ENCODE measurements at places on chromosomes 13 and 19.

DNA sequence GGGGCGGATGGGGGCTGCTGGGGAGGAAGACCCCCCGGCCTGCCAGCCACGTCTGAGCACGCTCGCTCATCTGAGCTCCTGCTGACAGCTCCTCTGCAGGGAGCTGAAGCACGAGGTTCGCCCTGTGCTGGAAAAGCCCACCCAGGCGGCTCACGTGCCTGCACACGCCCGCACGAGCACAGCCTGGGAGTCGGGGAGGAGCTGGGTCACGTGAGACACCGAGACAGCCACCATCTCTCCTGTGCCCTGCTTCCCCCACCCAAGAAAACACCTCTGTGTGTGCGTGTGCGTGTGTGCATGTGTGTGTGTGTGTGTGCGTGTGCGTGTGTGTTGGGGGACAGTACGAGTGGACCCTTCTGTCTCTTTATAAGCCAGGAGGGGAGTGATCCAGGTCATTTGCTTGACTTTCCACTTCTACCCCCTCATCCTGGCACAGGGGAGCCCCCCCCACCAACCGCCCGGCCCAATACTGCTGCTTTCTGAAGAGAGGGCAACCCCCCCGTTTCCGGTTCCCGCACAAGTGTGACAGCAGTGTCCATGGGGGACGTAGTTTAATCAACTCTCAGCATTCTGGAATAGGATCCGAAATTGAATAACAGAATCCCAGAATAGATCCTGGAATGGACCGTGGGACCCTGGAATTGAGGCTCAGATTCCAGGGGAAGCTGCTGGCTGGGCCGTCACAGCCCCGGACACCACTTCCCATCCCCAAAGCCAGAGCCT lies 42.5 kb downstream of the CELF5 start:
- DNase-seq, result peak; percentile 64

- DNase-seq, result peak; percentile 90
Measured at GRCh38 chr19:48511800-48512503, at the start of gene LMTK3. LMTK3 (minus strand) TSS chr19:48511835; CDS start chr19:48511576, 259 bp downstream.

DNA sequence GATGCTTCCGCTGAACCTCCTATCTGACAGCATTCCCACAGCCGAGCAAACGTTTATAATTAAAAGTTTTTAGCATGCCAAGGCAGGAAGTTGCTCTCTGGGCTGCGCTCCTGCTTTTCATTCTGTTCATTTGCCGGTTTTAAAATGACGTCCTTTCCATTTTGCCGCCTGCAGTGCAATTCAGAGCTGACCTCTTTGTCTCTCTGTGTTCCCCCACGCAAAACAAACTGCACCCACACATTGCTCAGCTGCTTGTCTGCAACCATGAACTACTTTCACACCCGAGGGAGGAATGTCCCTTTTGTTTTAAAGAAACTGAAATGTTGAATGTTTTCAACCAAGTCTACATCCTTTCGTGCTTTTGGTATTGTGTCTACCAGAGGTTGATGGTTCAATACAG lies 416.5 kb downstream of the EFNB2 start:
- DNase-seq, result no peak

DNA sequence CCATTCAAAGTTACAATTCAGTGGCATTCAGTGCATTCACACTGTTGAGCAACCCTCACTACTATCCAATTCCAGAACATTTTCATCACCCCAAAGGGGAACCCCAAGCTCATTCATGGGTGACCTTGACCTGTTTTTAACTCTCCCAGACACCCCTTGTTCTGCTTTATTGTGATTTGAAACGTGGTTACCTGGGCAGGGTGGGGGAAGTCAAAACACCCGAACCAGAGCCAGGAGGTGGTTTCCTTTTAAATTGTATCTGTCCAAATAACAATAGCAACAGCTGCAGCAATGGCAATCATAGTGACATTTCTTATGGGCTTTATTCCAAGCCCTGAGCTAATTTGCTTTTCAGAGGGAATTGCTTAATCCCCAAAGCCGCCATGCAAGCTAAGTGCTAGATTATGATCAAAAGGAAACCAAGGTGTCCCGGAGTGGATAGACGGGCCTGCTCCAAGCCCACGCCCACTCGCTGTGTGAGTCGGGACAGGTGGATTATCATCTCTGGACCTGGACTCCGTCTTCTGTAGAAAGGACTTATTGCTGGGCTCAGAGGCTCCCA lies 6.1 kb downstream of the PTGIR start:
- peak; percentile 48 for DNase-seq

DNA sequence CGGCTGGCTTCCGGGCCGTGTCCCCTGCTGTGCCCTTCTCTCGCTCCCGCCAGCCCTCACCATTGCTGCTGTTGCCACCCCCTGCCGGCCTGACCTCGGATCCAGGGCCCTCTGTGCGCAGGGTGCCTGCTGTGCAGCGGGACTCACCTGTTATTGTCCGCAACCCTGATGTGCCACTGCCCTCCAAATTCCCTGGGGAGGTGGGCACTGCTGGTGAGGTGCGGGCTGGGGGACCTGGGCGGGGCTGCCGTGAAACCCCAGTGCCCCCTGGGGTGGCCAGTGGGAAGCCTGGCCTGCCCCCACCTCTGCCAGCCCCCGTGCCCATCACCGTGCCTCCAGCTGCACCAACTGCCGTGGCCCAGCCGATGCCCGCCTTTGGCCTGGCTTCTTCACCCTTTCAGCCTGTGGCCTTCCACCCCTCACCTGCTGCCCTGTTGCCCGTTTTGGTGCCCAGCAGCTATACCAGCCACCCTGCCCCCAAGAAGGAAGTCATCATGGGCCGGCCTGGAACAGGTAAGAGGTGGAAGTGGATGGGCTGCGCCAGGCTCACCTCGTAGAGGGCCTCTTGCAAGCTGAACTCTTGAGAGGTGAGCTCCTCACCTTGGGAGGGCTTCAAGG lies 5.1 kb downstream of the CIC start:
- DNase-seq, result no peak

DNA sequence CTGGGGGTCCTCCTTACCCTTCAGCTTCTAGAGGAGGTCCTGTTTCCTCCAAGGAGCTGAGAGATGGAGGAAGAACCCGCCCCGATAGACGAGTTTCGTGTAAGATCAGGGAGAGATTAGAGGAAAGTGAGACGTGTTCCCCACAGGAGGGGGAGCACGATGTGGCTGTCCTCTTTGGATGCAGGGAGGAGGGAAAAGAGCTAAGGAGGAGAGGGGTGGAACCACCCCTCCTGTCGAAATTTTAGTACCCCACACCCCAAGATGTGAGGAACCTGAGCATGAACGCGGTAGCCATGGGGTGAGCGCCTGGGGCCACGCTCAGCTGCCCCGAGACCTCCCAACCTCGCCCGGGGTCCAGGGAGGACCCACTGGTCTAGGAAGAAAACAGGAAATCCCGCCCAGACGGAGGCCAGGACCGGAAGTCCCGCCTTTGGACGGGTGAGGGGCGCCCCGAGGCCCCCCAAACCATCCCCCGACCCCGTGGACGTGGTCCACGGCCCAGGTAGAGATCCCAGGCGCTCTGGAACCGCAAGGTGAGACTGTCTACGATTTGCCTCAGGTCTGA lies 1.2 kb downstream of the AKT1S1 start:
- peak; percentile 22 for DNase-seq

GRCh38 chr13:28585561-28585960 lies 73.4 kb upstream of the POMP start:
- no peak for DNase-seq

DNA sequence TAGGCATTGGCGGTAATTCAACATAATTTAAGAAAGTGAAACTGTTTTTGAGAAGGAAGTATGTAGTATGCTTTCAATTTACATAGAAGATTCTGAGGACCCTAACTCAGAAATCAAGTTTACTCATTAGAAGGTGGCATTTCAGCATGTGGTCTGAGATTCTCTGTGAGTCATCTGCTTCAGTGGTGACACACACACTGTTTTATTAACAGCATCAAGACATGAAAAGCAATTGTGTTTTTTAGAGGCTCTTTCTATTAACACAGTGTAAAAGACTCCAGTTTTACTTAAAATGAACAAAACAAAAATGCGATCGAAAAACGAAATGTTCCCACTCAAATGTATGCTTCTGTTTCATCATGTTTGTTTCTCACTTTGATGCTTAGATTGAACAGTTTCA lies 802.1 kb upstream of the SLITRK6 start:
- no peak for DNase-seq

- peak; percentile 43 for DNase-seq
Measured at GRCh38 chr19:33274663-33275558, 27.4 kb downstream of the CEBPA start.

DNA sequence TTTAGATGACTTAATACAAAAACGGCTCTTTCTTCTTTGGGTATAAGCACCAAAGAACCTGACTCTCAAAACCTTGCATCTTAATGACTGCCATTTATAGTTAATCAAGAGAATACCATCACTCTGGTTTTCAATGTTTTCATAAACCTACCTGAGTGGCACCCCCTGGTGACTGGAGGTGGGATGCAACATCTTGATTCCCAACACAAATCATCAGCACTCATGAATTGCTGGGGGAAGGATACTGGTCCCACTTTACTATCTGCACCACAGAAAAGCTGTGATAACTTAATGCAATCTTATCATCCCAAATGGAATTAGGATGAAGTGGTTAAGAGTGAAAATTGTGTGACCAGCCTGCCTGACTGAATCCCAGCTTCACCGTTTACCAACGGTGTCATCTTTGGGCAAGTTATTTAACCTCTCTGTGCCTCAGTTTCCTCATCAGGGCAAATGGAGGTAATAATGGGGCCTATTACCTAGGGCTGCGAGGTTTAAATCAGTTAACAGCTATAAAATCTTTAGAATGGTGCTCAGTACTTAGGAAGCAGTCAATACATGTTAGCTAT lies 366.4 kb downstream of the KLF12 start:
- no peak for DNase-seq

GRCh38 chr13:26563713-26564112 lies 6.2 kb downstream of the WASF3 start:
- DNase-seq, result no peak

GRCh38 chr13:70812481-70812880 lies 704.2 kb upstream of the KLHL1 start:
- DNase-seq, result no peak

DNA sequence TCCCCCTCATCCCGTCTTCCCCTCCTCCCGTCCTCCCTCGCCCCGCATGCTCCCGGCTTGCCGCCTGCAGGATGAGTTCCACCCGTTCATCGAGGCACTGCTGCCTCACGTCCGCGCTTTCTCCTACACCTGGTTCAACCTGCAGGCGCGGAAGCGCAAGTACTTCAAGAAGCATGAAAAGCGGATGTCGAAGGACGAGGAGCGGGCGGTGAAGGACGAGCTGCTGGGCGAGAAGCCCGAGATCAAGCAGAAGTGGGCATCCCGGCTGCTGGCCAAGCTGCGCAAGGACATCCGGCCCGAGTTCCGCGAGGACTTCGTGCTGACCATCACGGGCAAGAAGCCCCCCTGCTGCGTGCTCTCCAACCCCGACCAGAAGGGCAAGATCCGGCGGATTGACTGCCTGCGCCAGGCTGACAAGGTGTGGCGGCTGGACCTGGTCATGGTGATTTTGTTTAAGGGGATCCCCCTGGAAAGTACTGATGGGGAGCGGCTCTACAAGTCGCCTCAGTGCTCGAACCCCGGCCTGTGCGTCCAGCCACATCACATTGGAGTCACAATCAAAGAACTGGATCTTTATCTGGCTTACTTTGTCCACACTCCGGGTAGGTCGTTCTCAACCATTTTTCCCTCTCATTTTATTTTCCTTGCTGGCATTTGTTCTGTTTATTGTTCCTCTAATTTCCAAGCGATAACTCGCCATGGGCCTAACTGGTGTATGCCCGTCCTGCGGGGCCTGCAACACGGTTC lies 29.8 kb downstream of the NFIX start:
- DNase-seq, result no peak

- DNase-seq, result peak; percentile 11
Measured at GRCh38 chr13:25032160-25032559, 63.8 kb upstream of the PABPC3 start.

- DNase-seq, result no peak
Measured at GRCh38 chr19:48806518-48806817, 4.4 kb downstream of the BCAT2 start.

DNA sequence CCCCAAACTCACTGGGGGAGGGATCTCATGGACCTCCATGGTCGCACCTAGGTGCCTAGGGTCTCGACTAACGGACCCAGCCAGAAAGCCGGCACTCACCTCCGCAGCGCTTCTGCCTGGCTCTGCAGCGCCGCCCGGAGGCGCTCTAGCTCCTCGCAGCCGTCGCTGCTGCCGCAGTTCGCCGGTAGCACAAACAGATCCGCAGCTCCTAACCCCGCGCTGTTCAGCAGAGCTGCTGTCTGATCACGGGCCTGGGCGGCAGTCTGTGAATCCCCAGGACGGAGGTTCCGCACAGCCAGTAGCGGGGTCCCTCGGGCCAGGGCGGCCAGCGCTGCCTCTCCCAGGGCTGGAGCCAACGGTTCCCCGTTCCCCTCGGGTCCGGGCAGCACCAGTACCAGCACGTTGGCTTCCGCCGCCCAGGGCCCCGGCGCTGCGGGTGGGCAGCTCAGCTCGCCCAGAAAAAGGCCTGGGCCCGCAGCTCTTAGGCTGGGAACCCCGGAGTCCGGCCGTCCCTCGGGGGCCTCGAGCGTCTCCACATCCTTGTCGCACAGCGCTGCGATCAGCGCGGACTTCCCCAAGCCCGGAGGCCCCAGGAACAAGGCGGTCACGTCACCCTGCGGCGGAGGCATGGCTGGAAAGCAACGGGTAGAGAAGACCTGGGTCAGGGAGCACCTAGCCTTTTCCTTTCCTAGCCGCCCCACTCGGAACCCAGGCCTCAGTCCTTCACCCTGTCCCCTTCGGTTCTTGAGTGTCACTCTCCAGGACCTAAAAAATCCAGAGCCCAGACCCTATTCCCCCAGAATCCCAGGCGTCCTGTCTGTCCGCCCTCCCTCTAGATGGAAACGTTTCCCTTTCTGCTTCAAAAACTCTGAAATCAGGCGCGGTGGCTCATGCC lies 977 bp downstream of the IRGQ start:
- no peak for DNase-seq

DNA sequence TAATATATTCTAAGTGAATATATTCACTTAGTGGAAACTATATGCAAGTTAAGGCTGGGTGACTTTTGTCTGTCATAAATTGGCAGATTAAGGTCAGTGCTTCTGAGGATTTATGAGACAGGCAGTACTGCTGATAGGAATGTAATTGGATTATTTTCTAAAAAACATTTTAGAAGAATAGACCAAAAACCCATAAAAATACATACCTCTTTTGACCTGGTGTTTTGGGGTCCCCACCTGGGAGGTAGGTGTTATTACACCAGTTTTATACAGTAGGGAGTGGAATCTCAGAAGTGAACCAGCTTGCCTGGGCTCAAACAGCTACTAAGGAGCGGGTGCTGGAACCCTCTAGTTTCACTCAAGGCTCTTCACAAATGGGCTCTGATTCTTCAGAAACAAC lies 25.3 kb downstream of the COG3 start:
- DNase-seq, result no peak

DNA sequence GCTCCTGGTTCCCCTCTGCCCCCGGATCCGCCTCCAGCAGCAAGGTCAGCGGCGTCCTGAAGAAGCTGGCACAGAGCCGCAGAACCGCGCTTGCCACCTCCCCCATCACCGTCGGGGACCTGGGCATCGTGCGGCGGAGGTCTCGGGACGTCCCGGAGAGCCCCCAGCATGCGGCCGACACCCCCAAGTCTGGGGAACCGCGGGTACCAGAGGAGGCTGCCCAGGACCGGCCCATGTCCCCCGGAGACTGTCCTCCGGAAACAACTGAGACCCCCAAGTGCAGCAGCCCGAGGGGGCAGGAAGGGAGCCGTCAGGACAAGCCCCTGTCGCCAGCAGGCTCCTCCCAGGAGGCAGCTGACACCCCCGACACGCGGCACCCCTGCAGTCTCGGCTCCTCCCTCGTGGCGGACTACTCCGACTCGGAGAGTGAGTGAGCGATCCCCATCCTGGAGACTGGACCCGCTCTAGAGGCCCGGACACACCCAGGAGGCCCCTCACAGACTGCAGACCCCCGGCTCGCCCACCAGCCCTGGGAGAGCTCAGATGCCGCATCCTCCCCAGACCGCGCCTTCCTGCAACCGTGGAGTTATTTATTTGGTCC lies 1.6 kb upstream of the MRI1 start:
- DNase-seq, result no peak
